ENCODE measurements at places on chromosomes 7 and 10. TPM values are rescaled to one million over a fixed set of nuclear protein-coding genes. Genes with fewer than 3 reads are reported as not detected.
A peak's percentile ranks its signal among the peaks of the same experiment; 100 is the strongest.

The LMOD2 gene
- not detected for total RNA-seq

The PTF1A gene
- total RNA-seq = not detected

The FAM241B gene
- total RNA-seq = 0.98 TPM

GRCh38 chr7:42181566-42181965, 55.4 kb downstream of the GLI3 start:
- H3K4me3 ChIP-seq = no peak overlapping the region
- H3K27ac ChIP-seq = no peak overlapping the region
- DNase-seq = no peak
- no peaks in the 10 kb centered on the region for H3K27me3 ChIP-seq
- no peaks in the 10 kb centered on the region for H3K36me3 ChIP-seq
- H3K4me1 ChIP-seq = peaks cover 8% of the 10 kb centered on the region

DNA sequence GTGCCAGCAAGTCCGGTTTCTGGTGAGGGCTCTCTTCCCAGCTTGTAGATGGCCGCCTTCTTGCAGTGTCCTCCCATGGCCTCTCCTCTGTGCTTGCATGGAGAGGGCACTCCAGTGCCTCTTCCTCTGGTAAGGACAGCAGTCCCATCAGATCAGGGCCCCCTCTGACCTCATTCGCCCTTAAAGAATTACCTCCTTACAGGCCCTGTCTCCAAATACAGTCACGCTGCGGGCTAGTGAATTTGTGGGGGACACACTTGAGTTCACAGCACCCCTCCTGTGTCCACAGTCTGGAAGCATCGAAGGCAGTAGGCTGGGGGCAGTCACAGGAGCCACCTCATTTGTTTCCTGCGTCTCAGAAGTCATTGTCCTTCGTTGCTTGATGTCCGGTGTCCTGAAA, 54.6 kb downstream of the LHPP start:
- H3K36me3 ChIP-seq = no peaks in the 10 kb centered on the region
- H3K4me1 ChIP-seq = no peaks in the 10 kb centered on the region
- no peak overlapping the region for H3K4me3 ChIP-seq
- no peaks in the 10 kb centered on the region for H3K27me3 ChIP-seq
- no peak for DNase-seq

GRCh38 chr10:18786478-18786877, 127.2 kb downstream of the ARL5B start:
- no peaks in the 10 kb centered on the region for H3K36me3 ChIP-seq
- DNase-seq = no peak
- no peak overlapping the region for H3K27ac ChIP-seq
- no peaks in the 10 kb centered on the region for H3K4me1 ChIP-seq

- DNase-seq = no peak
- H3K36me3 ChIP-seq = no peaks in the 10 kb centered on the region
These were observed 4.8 kb downstream of the GRIFIN start for GRCh38 chr7:2471396-2471795.

The TUBGCP2 gene
- total RNA-seq = 41.7 TPM

The PDE6C gene
- total RNA-seq = not detected

DNA sequence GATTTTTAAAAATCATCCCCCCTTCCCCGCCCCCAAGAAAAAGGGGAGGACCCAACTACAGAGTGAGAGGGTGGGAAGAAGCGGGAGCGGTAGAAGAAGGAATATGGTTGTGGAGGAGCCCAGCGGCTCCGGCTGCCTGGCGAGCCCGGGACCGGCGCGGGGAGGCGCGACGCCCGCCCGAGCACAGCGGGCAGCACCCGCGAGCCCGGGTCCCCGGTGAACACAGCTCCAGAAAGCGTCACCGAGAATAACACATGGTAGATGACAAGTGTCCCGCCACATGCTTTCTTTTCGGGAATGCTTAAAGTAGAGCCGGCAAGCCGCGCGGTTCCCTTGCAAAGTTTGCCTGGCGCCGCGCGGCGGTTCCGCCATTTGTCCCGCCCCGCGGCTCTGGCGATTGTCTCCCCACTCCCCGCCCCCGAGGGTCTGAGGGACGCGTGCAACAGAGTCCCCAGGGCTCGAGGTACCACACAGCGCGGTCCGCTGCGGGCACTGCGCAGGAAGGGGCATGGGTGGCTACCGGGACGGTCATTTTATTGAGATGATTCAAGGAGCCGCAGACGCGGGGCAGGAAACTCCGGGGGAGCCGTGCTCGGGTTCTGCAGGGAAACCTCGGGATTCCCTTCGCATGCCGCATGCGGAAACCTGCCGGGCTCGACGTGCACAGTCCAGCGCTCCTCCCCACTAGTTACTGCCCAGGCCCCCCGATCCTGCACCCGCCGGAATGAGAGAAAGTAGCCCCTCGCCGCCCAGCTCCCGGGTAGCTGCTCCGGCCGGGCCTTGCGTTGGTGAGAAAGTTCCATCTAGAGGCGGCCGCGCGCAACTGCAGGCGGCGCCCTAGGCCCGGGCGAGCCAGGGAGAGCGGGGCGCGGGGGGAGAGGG, 781 bp upstream of the GRM8 start:
- no peaks in the 10 kb centered on the region for H3K36me3 ChIP-seq
- H3K27ac ChIP-seq = no peak overlapping the region
- no peak for DNase-seq
- H3K4me3 ChIP-seq = peak overlapping the region; percentile 67

GRCh38 chr10:110224992-110225391, 17.6 kb downstream of the MXI1 start:
- H3K4me1 ChIP-seq = peaks cover 23% of the 10 kb centered on the region
- no peaks in the 10 kb centered on the region for H3K27me3 ChIP-seq
- H3K27ac ChIP-seq = peak overlapping the region; percentile 96
- peaks cover 4% of the 10 kb centered on the region for H3K36me3 ChIP-seq
- peak overlapping the region; percentile 79 for H3K4me3 ChIP-seq

- no peaks in the 10 kb centered on the region for H3K4me1 ChIP-seq
- H3K27ac ChIP-seq = peak overlapping the region; percentile 21
- no peak for DNase-seq
- H3K36me3 ChIP-seq = no peaks in the 10 kb centered on the region
These were observed 277.6 kb upstream of the NRP1 start for GRCh38 chr10:33612116-33612515.

The ADAM22 gene
- 6.1 TPM for total RNA-seq
